Glutamatergic neuron (in vitro differentiated cells): ENCODE measurements at places on chromosomes 12 and 14. TPM values are rescaled to one million over a fixed set of nuclear protein-coding genes. Genes with fewer than 3 reads are reported as not detected.

GALNT9 gene
- total RNA-seq, result 13.7 TPM

DNA sequence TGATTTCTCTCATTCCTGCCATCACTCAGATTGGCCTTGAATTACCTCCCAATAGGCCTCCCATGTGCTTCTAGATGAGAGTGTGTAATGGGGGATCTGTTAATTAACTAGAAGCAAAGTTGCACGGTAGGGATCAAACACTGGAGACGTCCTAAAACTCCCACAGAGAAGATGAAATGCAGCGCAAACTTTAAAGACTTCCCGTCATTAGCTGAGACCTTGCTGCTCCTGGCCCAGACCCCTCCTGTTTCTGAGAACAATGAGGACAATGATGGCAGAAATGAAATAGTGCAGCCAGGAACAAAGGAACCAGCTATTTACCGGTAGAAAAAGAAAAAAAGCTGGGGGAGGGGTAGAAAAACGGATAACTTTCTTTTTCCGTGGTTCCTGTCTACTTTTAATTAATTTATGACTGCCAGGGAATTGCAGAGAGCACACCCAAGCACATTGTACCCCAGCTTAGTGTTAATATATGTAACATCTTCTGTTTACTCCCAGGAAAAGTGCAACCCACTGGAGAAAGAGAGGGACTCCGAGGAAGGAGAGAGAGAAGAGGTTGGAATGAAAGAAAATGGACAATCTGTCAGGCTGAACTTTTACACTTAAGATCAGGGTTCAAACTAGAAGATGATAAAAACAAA is 280.7 kb upstream of the SOX5 start:
- DNase-seq, result no peak

RNU4-1 gene
- 5,722 TPM for total RNA-seq

CALM1 gene
- total RNA-seq, result 590 TPM

- no peak for DNase-seq
These were observed 195.3 kb downstream of the ERC1 start for GRCh38 chr12:1186298-1186697.

DNA sequence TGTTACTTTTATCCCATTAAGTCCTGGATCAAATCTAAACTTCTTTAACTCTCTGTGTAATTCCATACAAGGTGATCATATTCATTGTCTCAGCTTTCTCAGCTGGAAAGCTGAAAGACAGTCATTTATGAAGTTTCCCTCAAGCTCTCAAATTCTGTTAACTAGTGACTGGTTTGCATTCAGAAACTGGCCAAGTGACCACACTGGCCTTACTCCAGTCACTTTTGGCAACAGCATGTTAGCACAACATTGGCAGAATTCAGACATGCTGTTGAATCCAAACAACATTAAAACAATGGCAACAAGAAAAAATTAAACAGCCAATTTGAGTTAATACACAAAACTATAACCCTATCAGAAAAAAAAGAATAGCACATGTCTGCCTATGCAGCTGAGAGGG is 343.3 kb downstream of the MDGA2 start:
- no peak for DNase-seq

DNA sequence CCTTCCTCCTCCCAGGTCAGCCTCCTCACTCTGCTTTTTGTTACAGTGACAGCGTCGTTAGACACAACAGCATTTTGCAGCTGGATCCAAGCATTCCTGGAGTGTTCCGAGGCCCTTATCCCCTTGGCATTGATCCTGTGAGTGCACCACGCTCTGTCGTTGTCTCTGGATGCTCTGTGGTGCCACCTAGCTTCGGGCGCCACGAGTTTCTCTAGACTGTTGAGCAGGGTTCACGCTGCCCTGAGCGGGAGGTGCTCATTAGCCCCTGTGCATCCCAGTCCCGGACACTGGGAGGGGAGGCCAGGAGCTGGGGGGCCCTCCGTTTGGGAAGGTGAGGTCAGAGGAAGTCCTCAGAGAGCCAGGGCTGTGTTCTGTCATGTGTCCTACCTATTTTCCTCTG is 17.3 kb upstream of the DNAH10 start:
- DNase-seq, result no peak

CCDC175 gene
- total RNA-seq, result not detected

GRCh38 chr14:99698642-99699041 is 14.5 kb downstream of the CYP46A1 start:
- no peak for DNase-seq

PRIMA1 gene
- total RNA-seq, result 2.4 TPM

- DNase-seq, result no peak
These were observed 231.2 kb downstream of the C12orf75 start for GRCh38 chr12:105561546-105562198.

DNA sequence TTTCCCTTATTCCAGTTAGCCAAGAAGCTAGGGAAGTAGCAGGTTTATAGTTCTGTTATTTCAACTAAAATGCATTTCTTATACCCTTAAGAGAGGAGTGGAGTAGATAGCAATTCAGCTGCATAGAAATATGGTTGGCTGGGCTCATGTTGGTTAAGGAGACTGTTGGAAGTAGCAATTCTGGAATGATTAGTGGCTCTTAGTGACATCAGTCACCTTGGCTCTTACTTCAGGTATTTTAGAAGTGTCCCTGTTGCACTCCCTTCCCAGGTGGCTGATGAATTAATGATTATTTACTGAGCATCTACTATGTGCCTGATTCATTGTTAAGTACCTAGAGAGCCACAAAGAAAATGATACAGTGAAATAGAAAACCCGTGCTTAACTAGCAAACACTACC is 128.1 kb downstream of the MGST1 start:
- DNase-seq, result no peak

PPM1H gene
- 6.3 TPM for total RNA-seq

GRCh38 chr12:54215989-54216796 is 27.4 kb upstream of the SMUG1 start:
- DNase-seq, result no peak

GRCh38 chr12:49187184-49187583 is 1.7 kb downstream of the TUBA1A start:
- DNase-seq, result peak; percentile 65

- DNase-seq, result no peak
These were observed 13.5 kb downstream of the OLR1 start for GRCh38 chr12:10158406-10158805.

DNA sequence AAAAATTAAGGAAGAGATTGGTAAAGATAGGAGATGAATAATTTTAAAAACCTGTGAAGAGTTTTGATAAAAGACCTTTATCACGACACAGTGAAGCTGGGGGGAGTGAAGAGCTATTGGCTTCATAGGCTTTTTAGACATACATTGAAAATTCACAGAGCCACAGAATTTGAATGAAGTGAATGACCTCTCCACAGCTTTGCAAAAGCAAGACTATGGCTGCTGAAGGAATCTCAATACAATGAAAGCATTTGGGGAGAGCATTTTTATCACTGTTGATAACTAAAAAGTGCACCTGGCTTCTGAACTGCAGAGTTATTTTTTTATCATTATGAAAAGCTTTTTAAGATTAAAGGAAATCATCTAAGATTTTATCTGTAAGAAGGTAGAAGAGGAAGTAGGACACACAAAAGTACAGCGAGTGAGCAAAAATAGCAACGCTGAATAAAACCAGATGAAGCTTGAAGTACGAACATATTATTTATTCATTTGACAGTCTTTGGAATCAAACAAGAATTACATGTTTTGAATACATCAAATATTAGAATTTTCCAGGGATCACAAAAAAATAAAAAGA is 317.5 kb downstream of the KCNC2 start:
- no peak for DNase-seq

DNA sequence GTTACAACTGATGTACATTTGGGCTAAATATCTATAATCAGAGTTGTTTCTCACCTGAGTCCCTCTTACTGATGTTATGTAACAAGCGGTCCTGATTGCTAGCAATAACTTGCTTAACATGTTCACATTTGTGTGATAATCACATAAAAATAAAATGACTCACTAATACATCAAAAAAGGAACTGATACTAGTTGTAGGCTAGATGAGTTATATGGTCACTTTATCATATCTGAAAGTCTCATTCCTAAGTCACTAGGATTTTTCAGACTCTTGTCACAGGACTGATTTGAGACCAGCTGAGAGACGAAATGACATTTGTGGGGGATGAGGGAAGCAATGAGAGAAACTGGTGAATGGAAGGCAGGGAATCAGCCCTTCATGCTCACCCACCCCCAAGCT is 34.3 kb downstream of the NKX2-1 start:
- no peak for DNase-seq

INF2 gene
- 11.8 TPM for total RNA-seq

IPO8 gene
- total RNA-seq, result 29.7 TPM

GRCh38 chr12:89507015-89507824 is 17.4 kb downstream of the GALNT4 start:
- DNase-seq, result no peak

- no peak for DNase-seq
These were observed 33.9 kb upstream of the SLC38A2 start for GRCh38 chr12:46406352-46407027.

- DNase-seq, result no peak
These were observed 1814.2 kb upstream of the SEL1L start for GRCh38 chr14:83347874-83348273.

WNT1 gene
- not detected for total RNA-seq

DNA sequence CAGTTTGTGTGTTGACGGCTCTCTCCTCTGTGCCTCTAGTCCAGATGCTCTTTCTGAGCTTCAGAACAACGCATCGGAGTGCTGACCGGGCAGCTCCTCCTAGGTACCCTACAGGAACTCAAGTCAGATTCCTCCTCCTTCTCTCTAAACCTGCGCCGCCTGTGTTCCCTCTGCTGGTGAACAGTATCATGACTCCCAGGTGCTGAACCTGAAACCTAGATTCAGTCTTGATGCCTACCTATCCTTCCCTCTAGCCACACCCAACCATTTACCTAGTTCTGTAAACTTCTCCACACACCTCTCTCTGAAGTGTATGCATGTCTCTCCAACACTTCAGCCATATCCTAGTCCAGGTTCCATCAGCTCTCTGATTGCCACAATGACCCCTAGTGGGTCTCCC is 112.7 kb downstream of the EFCAB11 start:
- no peak for DNase-seq

TAS2R10 gene
- 0.69 TPM for total RNA-seq

SRRM4 gene
- total RNA-seq, result 183 TPM

DNA sequence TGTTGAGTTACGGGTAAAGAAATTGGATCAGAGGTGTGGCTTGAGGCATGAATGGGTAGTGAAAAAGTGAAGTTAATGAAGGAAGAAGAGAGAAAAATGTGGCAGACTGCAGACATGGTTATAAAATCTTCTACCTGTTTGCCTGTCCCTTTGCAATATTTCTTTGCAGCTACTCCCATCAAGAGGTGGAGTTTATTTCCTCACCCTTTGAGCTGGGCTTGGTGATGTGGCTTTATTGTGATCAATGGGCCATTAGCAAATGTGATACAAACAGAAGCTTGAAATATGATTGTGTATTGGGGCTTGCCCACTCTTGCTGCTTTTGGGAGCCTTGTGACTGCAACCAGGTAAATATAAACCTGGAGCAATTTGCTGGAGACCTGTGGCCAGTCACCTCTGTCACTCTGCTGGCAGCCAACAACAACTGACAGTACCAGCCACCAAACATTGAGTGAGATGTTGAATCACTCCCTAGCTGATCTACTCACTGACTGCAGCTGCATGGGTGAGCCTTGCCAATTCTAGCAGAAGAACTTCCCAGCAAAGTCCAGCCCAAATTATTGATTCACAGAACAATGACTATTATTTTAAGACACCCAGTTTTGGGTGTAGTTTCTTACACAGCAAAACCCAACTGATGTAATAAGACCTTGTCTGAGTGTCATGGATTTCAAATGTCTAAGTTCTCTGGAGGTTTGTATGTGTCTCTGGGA is 151.0 kb upstream of the ATP2B1 start:
- DNase-seq, result no peak

- no peak for DNase-seq
These were observed 56.5 kb upstream of the DLK1 start for GRCh38 chr14:100670017-100670752.

- DNase-seq, result no peak
These were observed 79.4 kb downstream of the DACT1 start for GRCh38 chr14:58717211-58717610.

- DNase-seq, result no peak
These were observed 154.3 kb downstream of the TSPAN9 start for GRCh38 chr12:3231399-3231876.

- DNase-seq, result no peak
These were observed 7.2 kb downstream of the CD9 start for GRCh38 chr12:6207259-6207925.

VRTN gene
- total RNA-seq, result 0.15 TPM

DNA sequence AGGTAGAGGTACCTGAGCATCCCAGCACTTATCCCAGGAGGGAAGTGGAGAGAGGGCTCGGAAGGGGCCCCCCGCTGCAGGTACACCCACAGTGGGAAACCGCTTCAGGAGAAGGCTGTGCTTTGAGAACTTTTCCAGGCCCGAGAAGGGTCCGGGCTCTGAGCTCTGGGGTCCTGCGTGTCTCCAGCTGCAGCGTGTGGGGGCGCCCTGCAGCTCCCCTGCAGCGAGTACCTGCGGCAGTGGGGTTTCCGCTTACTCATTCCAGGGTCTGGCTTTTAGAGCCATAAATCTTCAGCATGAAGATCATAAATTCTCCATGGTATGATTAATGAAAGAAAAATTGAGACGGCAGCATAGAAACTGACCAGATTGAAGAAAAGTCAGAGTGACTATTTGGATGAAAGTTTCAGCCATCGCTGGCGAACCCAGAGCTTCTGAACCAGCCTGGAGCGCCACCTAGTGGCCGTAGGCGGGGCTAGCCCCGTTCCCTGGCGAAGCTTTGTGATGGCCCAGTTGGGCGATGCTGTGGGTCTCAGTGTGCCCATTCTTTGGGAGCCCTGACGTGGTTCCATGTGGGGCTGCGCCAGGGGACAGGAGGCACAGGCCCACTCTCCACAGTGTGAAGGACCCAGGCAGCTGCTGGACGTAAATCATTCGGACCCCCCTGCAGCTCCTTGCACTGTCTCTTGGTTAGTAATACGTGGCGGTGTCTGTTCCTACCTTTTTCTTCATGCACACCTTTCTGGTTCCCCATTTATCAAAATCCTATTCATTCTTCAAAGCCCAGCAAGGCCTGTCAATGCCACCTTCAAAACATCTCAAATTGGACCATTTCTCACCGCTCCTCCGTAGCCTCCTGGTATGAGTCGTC is 198.2 kb downstream of the TSPAN9 start:
- DNase-seq, result peak; percentile 92

ZNF641 gene
- 21.7 TPM for total RNA-seq

GRCh38 chr12:58097741-58098140 is 156.4 kb downstream of the ATP23 start:
- no peak for DNase-seq
